ENCODE measurements at places on chromosomes 4 and X.

- no peak for DNase-seq
These were observed 27.5 kb downstream of the ARX start for GRCh38 chrX:24988314-24988713.

- DNase-seq: no peak
These were observed 23.3 kb downstream of the TLR8 start for GRCh38 chrX:12929701-12930100.

- DNase-seq: no peak
These were observed 315.9 kb downstream of the LDB2 start for GRCh38 chr4:16582526-16582925.

- DNase-seq: no peak
These were observed 12.8 kb upstream of the NSUN7 start for GRCh38 chr4:40736910-40737309.

DNA sequence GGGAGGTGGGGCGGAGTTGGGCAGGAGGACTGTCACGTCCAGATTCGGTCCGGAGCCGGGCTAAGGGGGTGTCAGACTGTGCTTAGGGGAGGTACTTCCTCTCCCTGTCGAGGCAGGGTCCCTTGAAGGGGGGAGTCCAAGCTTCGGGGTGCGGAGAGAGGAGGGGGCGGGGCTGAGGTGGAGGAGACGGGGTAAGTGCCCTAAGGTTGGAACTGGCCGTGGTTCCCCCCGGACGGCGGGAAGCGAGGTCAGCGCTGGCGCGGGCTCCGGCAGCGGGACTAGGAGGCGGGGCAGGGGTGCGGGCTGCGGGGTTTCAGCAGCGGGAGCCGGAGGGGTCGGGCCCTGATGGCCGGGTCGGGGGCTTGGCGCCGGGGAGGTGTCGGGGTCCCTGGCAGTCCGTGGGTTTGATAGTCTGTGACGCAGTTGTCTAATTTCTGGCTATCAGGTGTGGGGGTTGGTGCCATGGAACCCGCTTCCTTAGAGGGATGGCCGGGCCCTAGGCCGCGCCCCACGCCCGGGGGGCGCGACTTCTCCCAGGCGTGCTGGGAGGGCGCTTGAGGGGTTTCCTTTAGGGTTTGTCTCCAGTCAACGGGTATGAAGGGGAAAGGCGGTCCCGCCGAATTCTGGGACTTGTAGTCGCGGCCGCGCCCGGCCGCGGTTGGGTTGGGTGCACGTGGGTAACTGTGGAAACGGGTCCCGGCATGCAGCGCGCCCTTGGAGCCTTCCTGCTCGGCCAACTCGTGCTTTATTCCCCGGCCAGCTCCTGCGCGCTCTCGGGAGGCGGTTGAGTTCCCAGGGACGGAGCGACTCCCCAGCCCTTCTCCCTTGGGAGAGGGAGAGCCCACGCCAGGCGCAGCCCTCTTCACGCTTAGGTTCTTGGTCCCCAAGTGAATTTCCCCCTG lies 1.5 kb downstream of the DCUN1D4 start:
- DNase-seq: peak; percentile 88

- no peak for DNase-seq
These were observed 105.7 kb upstream of the PRPS2 start for GRCh38 chrX:12685541-12685940.

DNA sequence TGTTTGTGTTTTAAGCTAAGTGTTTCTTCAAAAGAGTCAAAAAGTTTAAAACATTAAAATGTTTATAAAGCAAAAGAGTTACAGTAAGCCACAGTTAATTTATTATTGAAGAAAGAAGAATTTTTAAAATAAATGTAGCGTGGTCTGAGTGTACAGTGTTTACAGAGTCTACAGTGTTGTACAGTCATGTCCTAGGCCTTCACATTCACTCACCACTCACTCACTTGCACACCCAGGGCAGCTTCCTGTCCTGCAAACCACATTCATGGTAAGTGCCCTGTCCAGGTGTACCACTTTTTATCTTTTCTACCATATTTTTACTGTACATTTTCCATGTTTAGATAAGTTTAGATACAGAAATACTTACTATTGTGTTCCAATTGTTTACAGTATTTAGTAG lies 239.7 kb upstream of the AGA start:
- DNase-seq: no peak

GRCh38 chr4:148782284-148782683 lies 340.1 kb upstream of the NR3C2 start:
- DNase-seq: no peak

- DNase-seq: no peak
These were observed 52.5 kb downstream of the MAGEB10 start for GRCh38 chrX:27860337-27860736.

DNA sequence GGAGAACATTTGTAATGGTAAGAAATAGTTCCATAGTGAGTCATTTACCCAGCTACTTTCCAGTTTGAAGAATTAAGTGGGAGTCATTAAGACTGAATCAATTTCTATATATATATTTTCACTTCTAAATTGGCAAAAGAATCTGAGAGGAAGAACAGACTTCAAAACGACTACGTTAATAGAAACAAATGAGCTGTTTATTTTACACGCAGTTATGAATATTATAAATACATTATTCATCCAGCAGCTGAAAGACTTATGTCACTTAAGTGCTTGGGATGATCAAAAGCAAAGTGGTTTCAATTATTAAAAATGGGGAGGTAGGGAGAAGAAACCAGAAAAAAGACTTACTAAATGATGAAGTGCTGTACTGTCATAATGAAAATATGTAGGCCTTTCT lies 260.5 kb upstream of the DDX53 start:
- no peak for DNase-seq

DNA sequence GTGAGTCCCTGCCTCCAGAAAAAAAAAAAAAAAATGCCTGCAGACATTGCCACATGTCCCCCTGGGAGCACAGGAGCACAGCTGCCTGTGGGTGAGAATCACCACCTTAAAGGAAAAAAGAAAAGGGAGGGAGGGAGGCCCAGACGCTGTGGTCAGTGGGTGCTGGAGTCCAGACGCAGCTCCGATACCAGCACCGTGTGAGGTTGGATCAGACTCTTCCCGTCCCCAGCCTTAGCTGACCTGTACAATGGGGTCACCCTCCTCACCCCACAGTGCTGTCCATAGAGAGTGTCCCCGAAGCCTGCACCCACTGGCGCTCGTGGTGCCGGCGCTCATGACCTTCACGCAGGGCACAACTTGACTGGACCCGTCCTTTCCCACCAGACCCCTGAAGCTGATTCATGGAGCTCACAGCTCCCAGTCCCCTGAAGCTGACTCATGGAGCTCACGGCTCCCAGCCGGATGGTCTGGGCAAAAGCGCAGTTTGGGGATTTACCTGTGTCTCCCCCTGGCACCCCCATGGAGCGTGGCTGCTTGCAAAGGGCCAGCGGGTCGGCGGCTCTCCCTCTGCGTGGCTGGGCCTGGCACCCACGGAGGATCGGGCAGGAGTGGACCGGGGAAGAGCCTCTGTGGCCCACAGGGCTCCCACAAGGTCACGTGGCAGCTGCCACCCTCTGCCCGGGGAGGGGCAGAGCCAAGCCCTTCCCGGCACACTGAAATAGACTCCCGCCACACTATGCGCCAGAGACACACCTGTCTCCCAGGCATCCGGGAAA lies 31.4 kb downstream of the ABLIM2 start:
- no peak for DNase-seq

- DNase-seq: no peak
These were observed 62.4 kb downstream of the NBDY start for GRCh38 chrX:56791456-56791855.

DNA sequence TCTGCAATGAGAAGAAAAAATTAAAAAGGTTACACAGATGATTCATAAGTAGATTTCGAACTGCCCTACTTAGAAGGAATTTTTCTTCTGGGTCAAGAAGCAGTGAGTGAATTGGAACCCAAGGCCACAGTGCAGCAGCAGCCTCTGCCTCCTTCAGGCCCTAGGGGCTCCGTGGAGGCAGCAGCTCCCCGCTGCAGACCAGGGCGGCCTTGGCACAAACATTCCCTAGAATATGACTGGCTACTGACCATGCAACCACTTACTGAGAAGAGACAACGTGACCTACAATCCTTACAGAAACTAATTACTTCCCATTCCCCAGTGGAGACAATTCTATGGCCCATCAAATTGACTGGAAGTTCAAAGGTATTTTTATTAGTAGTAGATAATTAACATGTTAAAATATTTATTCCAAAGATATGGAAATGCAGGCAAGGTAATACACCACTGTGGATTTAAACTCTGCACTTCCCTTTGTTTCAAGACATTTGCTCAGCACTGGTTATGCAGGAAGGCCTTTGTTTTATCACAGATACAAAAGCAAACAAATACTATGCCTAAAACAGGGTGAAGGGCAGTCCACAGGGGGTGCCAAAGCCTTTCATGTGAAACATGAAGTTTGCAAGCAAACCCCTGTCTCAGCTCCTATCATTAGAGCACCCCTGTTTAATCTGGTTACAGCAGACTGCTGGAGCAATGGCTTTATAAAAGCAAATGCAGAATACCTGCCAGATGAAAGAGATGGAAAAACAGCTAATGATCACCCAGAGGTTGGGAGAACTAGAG lies 59.2 kb downstream of the PCDH19 start:
- DNase-seq: no peak

- peak; percentile 69 for DNase-seq
These were observed 86.3 kb downstream of the EGF start for GRCh38 chr4:109998867-109999584.

GRCh38 chr4:42152507-42153504 lies at the start of gene BEND4:
BEND4 (minus strand) TSS chr4:42152655; CDS start chr4:42152143, 512 bp downstream.
- DNase-seq: no peak

DNA sequence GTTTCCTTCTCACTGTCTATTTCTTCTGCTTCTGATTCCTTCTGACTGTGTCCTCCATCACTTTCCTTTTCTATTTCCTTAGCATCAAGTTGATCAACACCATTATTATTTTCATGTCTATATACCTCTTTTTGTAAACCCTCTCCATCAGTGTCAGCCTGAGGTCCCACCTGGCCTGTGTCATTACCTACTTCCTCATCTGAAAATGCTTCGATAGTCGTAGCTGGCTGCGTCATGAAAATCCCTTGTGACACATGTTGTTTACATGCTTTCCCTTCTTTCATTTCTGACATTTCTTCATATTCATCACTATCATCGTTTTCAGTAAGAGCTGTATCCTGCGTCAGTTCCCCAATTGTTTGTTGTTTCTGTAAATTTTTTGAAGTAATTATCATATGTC lies 39.6 kb downstream of the RPGR start:
- no peak for DNase-seq

- DNase-seq: no peak
These were observed 4.9 kb downstream of the SPRY1 start for GRCh38 chr4:123401271-123402120.

- DNase-seq: no peak
These were observed at the start of gene FHDC1 for GRCh38 chr4:152935631-152936445. FHDC1 (plus strand) TSS chr4:152936323; CDS start chr4:152943058, 6,735 bp downstream.

DNA sequence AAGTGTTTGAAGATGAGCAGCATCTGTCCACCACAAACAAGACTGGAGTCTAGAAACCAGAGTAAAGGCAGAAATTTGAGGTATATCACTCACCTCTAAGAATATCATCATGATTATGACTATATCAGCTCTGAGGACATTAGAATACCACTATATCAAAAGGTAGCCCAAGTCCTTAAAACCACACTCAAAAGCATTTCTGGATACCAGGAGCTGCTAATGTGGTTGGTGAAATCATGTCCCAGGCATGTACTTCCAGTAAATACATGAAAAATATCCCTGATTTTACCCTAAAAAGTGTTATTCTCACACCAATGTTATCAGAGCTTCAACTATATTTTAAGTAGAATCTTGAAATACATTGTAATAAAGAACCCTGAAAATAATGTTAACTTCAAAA lies 136.3 kb upstream of the SMAD1 start:
- no peak for DNase-seq

GRCh38 chr4:142683503-142683902 lies 162.6 kb downstream of the INPP4B start:
- no peak for DNase-seq

DNA sequence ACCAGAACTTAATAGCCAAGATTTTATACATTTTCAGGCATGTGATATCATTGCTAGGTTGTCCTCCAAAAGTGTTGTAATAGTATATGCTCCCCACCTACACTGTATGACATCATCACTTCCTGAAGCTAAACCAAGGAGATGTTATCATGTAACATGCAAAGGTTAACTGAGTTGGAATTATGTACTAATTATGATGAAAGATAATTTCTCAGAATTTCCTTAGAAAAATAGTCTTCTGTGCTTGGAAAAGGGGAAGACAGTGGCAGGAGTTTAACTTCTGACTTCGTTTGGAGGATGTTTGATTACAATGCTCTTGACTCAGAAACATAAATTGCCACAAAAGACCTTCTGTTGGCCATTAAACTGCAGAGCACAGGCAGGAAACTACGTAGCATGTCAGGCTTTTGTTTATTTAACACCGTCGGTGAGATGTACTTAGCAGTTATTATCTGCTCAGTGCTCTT lies 83.6 kb upstream of the GUCY1A1 start:
- DNase-seq: peak; percentile 5

- no peak for DNase-seq
These were observed 56.7 kb downstream of the FNIP2 start for GRCh38 chr4:158825433-158826036.
